ENCODE measurements at places on chromosomes 5 and 9.

GRCh38 chr9:214648-215493 is at the start of gene DOCK8:
Gene DOCK8, plus strand, starts transcription at chr9:214865. Its CDS starts 112 bp downstream, at chr9:214977.
- DNase-seq = no peak

- DNase-seq = no peak
These were observed 45.0 kb upstream of the SH3PXD2B start for GRCh38 chr5:172499287-172499686.

DNA sequence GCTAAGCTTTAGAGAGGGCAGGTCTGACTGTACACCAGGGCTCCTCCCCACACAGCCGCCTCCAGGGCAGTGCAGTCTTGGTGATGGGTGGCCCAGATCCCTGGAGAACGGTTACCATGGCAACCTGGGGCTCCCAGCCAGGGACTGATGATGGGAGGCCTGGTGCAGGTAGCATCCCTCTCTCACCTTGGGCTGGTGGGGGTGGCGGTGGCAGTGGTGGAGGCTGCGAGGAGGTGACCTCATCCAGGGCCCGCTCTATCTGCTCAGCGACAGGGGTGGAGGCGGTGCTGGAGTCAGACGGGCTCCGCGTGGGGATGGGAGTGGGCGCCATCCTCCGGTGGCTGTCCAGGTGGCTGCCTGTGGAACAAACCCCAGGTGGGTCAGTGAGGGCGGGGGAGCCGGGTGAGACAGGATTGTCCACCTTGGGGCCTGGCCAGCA is 12.3 kb downstream of the PRR7 start:
- DNase-seq = no peak

GRCh38 chr5:115542086-115542485 is 2.5 kb downstream of the FEM1C start:
- DNase-seq = no peak

DNA sequence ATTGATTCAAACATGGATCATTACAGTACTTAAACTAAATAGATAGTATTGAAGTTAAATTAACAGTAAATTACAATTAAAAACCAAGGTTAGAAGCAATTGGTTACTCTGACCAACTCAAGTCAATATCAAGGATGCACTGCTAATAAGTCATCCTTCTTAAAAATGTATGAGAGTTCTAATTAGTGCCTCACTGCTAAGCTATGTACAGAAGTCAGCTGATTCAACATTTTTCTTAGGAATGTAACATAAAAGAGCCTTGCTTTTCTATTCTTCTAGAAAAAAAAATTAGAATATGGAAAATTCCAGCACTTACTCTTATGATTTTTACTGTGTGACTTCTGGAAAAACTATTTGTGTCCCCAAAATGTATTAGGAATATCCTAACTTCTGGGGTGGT is 75.7 kb upstream of the FBN2 start:
- no peak for DNase-seq

GRCh38 chr5:55829956-55830355 is 21.2 kb upstream of the IL31RA start:
- no peak for DNase-seq

Data from epithelial cell of proximal tubule (primary cell).